Omental fat pad (tissue), 4 donors: ENCODE measurements at places on chromosomes 7 and 10.

DNA sequence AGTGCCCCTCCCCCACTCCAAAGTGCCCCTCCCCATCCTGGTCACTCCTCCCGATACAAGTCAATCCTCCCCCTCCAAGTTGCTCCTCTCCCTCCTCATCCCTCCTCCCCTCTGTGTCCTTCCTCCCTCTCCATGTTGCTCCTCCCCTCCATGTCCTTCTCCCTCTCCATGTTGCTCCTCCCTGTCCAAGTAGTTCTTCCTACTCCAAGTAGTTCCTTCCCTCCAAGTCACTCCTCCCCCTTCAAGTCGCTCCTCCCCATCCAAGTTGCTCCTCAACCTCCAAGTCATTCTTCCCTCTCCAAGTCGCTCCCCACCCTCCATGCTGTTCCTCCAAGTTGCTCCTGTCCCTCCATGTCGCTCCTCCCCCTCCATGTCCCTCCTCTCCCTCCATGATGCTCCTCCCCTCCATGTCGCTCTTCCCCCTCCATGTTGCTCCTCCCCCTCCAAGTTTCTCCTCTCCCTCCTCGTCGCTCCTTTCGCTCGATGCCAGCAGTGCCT, 8.6 kb upstream of the WBP1L start:
- no peak for DNase-seq

- no peak for DNase-seq
Measured at GRCh38 chr10:131786756-131787605, 113.8 kb upstream of the PPP2R2D start.

GRCh38 chr10:123897146-123897545, 5.5 kb upstream of the CPXM2 start:
- DNase-seq, result no peak

- no peak for DNase-seq
Measured at GRCh38 chr10:114635101-114635500, 23.0 kb downstream of the ABLIM1 start.

GRCh38 chr10:481628-482027, 207.8 kb downstream of the DIP2C start:
- no peak for DNase-seq

DNA sequence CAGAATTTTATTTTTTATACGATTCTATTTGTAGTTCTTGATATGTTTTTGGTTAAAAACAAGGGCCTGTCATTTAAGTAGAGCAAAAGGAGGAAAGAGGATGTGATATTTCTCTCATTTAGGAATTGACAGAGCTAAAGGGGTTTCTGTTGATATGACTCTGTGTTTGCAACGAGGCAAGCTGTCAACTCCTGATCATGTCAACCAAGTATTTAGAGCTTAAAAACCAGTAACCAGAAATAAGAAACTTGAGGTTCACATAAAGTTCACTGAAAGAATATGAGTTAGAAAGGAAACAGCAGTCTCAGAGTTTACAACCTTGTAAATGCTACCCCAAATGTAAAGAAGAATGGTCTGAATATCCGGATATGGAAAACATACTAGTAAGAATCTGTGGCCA, 434.2 kb downstream of the PARD3 start:
- no peak for DNase-seq
